ENCODE measurements at places on chromosomes 3 and 15.
A peak's percentile ranks its signal among the peaks of the same experiment; 100 is the strongest.

DNA sequence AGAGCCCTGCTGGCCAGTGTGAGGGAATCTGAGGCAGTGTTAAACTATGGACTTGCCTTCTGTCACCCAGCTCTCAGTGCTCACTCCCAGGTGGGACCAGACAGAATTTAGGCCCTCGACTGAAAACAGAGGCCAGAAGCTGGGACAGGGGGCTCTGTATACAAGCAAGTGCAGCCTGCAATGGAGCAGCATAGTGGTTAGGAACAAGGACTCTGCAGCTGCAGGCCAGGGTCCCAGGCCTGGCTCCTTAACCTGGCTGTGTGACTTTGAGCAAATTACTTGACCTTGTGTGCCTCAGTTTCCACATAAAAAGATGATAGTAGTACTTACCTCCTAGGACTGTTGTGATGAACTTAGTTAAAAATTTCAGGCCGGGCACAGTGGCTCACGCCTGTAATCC, 39.8 kb downstream of the CMTM7 start:
- no peak for DNase-seq

- DNase-seq = no peak
These were observed 43.2 kb upstream of the TSEN2 start for GRCh38 chr3:12440927-12441714.

GRCh38 chr15:29554531-29554930, 267.7 kb downstream of the TJP1 start:
- DNase-seq = no peak

DNA sequence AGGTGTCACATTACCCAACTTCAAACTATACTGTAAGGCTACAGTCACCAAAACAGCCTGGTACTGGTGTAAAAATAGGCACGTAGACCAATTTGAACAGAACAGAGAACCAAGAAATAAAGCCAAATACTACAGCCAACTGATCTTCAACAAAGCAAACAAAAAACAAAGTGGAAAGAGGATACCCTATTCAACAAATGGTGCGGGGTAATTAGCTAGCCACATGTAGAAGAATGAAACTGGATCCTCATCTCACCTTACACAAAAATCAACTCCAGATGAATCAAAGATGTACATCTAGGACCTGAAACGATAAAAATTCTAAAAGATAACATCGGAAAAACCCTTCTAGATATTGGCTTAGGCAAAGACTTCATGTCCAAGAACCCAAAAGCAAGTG, 13.1 kb downstream of the PEAK1 start:
- no peak for DNase-seq

DNA sequence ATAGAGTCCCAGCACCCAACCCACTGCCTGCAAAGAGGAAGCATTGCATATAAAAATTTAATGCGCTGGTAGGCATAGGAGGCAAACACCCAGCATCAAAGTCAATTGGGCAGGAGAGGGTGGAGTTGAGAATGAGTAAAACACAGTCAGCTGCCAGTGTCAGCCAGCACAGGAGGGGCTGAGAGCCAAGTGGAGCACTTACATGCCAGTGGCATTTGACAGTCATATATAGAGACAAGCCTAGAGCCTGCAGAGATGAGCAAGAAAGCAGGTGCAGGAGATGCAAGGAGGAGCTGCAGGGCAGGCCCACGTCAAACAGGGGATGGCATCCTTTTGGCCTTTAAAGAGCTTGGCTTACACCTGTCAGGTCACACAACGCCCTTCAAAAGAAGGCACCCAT, 27.6 kb upstream of the ZFAND6 start:
- no peak for DNase-seq

GRCh38 chr3:126654571-126655383, at the start of gene TXNRD3:
Gene TXNRD3 (minus strand): TSS chr3:126655124.
- DNase-seq = peak; percentile 68

DNA sequence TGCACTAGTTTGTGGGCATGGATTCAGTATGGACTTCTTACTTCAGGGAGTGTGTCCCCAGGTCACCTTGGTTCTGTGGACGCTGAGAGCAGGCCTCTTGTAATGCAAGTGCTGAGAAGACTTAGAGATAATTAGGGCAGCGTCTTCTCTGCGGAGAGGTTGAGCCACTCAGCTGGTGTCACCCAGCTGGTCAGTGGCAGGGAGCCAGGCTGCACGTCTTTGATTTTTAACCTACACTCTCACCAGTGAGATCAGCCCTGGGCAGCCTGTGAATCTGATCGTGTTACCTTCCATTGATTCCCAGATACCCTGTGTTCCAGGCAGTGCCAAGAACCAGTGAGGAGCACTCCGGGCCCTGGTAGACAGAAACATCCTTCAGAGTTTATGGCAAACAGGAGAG, 92.6 kb downstream of the SLCO3A1 start:
- DNase-seq = no peak

- no peak for DNase-seq
These were observed 40.2 kb downstream of the VGLL3 start for GRCh38 chr3:86950717-86951116.

GRCh38 chr3:56125358-56126005, 342.8 kb downstream of the ERC2 start:
- DNase-seq = no peak

- no peak for DNase-seq
These were observed 147.8 kb downstream of the OCA2 start for GRCh38 chr15:27951191-27951890.

GRCh38 chr3:14422016-14422963, 19.9 kb downstream of the SLC6A6 start:
- DNase-seq = no peak

DNA sequence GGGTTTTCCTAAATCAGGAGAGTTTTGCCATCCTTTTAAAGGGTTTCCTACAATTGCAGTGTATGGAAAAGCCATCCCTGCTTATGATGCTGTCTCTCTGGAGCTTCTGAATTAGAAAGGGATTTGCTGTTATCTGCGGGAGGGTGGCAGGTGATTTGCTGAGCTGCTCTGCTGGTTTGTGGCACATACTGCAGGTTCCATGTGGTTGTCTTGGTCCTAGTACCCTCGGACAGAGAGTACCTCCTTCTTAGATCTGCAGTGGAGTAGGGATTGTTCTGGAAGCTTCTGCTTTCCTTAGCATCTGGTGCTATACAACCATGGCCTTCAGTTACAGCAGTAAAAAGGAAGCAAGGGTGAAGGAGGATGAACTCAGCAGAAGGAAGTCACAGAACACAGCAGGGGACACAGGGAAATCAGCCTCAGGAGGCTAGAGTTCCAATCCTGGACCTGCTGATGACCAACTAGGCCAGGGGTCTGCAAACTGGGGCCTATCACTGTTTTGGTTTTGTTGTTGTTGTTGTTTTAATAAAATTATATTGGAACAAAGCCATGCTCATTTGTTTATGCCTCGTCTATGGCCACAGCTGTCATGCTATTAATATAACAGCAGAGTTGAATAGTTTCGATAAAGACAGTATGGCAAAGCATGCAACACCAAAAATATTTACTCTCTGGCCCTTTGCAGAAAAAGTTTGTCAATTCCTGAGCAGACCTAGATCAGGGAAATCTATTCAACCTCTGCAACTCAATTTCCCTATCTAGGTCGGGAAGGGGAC, 39.5 kb downstream of the STARD5 start:
- DNase-seq = no peak

DNA sequence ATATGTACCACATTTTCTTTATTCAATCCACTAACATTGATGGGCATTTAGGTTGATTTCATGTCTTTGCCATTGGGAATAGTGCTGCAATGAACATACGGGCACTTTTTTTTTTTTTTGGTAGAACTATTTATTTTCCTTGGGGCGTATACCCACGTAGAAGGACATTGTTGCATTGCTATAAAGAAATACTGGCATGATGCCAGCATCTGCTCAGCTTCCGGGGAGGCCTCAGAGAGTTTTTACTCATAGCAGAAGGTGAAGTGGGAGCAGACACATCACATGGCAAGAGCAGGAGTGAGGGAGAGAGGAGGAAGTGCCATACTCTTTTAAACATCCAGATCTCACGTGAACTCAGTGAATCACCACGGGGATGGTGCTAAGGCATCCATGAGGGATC, 197.0 kb downstream of the SQOR start:
- no peak for DNase-seq

DNA sequence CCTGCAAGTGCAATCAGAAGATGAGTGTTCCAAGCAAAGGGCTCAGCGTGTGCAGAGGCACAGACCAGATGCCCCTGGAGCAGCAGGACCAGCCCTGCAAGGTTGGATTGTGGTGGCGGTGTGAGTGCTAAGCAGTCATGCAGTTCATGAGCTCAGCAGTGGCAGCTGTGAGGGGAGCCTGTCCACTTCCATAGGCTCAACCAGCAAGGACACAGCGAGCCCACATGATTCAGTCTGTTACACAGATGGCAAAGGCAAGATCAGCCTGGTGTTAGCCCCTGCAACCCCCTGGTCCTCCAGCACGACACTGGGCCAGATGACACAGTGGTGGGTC, 95.9 kb upstream of the PRR23E start:
- DNase-seq = no peak

DNA sequence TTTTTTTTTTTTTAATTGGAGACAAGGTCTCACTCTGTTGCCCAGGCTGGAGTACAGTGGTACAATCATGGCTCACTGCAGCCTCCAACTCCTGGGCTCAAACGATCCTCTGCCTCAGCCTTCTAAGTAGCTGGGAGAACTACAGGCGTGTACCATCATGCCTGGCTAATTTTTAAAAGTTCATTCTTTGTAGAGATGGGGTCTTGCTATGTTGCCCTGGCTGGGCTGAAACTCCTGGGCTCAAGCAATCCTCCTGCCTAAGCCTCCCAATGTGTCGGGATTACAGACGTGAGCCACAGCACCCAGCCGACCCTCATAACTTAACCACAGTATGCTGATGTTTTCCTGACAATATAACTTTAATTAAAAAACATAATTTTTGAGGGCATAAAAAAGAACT, 24.3 kb downstream of the IL17RD start:
- DNase-seq = no peak

DNA sequence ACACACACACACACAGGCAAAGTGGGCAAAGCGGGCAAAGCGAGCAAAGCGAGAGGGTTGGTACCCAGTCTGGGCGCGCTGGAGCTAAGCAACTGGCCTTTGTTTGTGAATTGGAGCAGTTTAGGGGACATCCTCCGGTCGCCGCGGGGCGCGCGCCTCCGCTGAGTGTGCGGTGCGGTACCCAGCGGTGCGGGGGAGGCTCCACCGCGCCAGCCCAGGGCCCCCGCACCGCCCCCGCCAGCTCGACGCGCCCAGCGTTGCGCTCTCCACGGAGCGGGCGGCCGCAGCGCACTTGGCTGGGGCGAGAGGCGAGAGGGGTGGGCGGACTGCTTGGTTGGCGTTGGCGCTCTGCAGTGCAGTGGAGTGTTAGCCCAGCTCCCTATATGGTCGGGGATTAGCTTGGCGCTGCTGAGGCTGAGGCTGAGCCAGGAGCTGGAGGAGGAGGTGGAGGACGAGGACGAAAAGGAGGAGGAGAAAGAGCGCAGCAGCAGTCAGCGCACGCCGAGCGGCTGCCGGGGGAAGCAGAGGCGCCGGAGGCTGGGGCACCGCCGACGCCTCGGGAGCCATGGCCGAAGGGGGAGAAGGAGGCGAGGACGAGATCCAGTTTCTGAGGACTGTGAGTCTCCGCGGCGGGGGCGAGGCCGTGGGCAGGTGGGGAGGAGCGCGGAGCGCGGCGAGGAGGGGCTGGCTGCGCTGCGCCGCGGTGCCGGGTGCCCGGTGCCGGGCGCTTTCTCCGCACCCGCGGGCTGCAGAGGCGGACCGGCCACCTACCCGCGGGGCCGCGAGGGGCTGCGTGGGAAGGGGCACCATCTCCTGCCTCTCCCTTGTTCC, at the start of gene RYR3:
RYR3 (plus strand) TSS at position 487 of the 831 bp plus-strand sequence; CDS start at position 566, 79 bp downstream.
- DNase-seq = peak; percentile 50

DNA sequence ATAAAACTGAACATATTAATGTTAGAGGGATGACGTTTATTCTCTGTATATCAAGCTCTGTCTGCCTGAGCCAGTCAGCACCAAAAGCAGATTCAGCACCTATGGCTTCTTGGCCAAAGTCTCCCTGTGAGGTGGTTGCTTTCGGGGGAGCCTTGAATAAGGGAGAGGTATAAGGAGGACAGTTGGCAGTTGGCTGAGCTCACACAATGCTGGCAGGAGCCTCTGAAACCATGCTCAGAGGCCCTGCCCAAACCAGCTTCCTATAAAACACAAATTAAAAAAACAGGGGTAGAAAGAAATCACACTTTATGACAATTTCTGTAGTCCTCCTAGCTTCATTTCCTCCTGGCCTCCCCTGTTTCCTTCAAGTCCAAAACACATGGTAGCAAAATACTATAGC, 18.8 kb downstream of the ARHGEF3 start:
- no peak for DNase-seq

- no peak for DNase-seq
These were observed 94.5 kb downstream of the TPRA1 start for GRCh38 chr3:127495821-127496655.

DNA sequence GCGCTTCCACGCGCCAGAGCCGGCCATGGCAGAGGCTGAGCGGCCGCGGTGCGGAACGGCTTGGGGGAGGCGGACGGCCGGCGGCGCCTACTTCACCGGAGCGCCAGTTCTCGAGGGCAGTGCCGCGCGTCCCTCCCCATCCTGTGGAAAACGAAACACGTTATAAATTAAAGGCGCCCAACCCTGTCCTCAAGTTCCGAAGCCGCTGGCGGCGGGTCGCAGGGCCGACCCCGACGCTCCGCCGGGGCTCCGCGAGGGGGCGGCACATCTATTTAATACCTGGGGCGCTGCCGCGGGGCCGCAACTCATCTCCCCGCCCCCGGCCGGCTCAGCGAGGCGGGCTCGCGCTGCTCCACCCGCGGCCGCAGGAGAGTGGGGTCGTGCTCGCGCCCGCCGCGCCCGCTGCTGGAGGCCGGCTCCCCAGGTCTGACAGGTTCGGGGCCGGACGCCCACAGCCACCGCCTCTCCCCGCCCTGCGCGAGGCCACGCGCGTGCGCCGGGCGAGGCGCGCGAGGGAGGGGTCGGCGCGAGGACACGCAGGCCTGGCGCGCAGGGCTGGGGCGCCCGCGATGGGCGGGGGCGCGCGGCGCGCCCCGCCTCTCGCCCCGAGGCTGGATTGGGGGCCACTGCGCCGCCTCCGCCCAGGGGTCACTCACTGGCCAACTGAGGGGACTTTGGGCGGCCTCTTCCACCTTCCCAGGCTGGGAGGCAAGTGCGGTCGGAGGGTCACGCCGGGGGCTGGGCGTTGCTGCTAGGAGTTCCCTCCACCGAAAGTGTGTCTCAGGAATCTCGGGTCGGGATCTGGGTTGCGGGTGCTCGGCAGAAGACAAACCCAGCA, at the start of gene SLC30A4:
SLC30A4 (minus strand) TSS at position 428 of the 838 bp plus-strand sequence; CDS start at position 27, 401 bp downstream.
- peak; percentile 82 for DNase-seq

- no peak for DNase-seq
These were observed 51.4 kb downstream of the SLC6A11 start for GRCh38 chr3:10867384-10867783.

- DNase-seq = no peak
These were observed 347.4 kb downstream of the THSD4 start for GRCh38 chr15:71462638-71463037.

DNA sequence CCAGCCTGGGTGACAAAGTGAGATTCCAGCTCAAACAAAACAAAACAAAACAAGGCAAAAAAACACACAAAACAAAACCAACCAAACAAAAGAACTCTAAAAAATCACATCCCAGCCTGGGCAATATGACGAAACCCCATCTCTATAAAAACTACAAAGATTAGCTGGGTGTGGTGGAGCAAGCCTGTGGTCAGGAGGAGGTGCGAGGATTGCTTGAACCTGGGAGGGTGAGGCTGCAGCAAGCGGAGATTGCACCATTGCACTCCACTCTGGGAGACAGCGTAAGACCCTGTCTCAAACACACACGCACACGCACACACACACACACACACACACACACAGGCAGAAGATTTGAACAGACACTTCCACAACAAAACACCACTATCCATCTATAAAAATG, 99.6 kb downstream of the SHQ1 start:
- DNase-seq = no peak

- DNase-seq = no peak
These were observed 74.9 kb upstream of the MFGE8 start for GRCh38 chr15:88987934-88988671.

Data from midbrain (tissue), 1 donor.